ENCODE measurements at places on chromosomes 2 and 18. TPM values are rescaled to one million over a fixed set of nuclear protein-coding genes. Genes with fewer than 3 reads are reported as not detected.

SLC8A1 gene
- 30.5 TPM for total RNA-seq

DNA sequence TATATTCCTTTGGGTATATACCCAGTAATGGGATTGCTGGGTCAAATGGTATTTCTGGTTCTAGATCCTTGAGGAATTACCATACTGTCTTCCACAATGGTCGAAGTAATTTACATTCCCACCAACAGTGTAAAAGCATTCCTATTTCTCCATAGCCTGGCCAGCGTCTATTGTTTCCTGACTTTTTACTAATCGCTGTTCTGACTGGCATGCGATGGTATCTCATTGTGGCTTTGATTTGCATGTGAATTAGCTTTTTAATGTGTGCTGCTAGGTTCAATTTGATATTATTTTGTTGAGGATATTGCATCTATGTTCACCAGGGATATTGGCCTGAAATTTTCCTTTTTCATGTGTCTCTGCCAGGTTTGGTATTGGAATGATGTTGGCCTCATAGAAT is 67.4 kb upstream of the VRK2 start:
- DNase-seq = no peak

GRCh38 chr2:168671932-168672331 is 130.5 kb upstream of the NOSTRIN start:
- no peak for DNase-seq

COL4A3 gene
- 21.1 TPM for total RNA-seq

COMMD1 gene
- 41.7 TPM for total RNA-seq
